ENCODE measurements at places on chromosomes 2 and 18. TPM values are rescaled to one million over a fixed set of nuclear protein-coding genes. Genes with fewer than 3 reads are reported as not detected.

DNA sequence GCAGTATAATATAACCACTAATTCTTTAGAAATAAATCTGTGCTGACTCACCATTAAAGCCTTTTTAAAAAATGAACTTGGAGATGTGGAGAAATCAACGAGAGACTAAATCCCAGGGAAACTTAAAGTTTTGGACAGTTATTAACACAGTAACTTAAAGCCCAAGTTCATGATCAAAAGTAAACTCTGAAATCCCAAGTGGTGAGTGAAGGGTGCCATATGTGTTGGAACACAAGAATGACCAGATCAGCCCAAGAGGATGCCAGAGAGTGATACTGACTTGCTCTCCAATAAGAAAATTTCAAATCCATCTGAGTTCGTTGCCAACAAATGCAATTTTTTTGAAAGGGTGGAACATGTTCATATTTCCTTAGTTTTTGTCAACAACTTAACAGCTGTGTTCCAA, 838.1 kb upstream of the ACVR2A start:
- H3K27ac ChIP-seq = no peak overlapping the region
- H3K4me3 ChIP-seq = no peak overlapping the region
- H3K36me3 ChIP-seq = no peaks in the 10 kb centered on the region
- no peak for DNase-seq

GRCh38 chr18:45335282-45336043, 279.8 kb upstream of the SLC14A2 start:
- no peak overlapping the region for H3K4me3 ChIP-seq
- DNase-seq = no peak
- H3K4me1 ChIP-seq = no peaks in the 10 kb centered on the region
- no peaks in the 10 kb centered on the region for H3K36me3 ChIP-seq
- no peak overlapping the region for H3K27ac ChIP-seq
- peaks cover 22% of the 10 kb centered on the region for H3K27me3 ChIP-seq

DNA sequence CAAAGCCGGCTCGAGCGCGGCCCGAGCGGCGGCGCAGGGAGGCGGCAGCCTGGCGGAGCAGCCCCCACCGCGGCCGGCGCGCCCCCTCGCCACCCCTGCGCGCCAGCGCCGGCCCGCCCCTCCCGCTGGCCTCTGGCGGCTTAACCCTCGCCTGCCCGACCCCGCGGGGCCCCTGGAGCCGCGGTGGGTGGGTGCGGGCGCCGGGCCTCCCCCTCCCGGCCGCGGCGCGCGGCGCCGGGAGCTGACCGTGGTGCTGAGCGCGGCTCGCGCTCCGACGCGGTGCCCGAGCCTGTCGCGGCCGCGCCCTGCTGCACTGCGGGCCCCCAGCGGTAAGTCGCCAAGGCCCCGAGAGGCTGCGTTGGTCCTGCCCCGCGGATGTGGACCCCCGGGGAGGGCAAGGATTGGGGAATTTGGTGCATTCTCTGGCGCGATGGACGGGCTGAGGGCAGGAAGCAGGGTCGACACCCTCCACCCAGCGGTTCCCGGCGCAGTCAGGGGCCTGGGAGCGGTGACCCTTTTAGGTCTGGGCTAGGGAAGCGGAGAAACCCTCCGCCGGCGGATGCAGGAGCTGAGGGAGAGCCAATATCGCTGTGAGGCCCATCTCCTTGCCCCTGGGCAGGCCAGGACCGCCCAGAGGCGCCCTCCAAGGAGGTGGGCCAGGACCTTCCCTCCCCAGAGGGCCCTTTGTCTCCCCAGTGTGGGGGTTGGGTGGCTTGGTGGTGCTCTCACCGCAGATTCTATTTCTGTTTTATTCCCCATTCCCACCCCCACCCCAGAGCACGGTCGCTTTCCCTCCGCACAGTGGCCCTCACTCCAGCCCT, 923 bp downstream of the AMER3 start:
- no peak overlapping the region for H3K4me3 ChIP-seq
- H3K4me1 ChIP-seq = no peaks in the 10 kb centered on the region
- no peak overlapping the region for H3K27ac ChIP-seq
- no peaks in the 10 kb centered on the region for H3K36me3 ChIP-seq
- DNase-seq = peak; percentile 34

GRCh38 chr2:186308347-186308746, 177.7 kb upstream of the ZC3H15 start:
- no peaks in the 10 kb centered on the region for H3K36me3 ChIP-seq
- H3K4me3 ChIP-seq = no peak overlapping the region
- H3K27ac ChIP-seq = no peak overlapping the region
- no peak for DNase-seq

DNA sequence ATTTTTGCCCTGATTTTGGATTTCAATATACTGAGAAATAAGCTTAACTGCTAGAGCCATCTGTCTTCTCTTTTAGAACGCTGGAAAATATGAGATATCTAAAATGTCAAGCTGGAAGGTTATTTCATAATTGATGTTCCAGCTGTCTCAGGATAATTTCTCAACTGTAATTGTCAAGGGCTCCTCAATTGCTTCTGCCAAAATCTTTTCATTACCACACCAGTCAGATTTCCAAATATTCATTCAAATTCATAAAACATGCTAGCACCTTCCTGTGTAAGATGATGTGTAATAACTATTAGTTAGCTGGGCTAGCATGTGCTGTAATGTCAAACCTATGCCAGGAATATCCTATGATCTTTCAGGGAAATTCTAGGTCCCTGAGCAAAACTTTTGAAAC, 88.1 kb downstream of the TNFRSF11A start:
- no peak for DNase-seq
- no peaks in the 10 kb centered on the region for H3K36me3 ChIP-seq
- H3K4me3 ChIP-seq = no peak overlapping the region
- no peaks in the 10 kb centered on the region for H3K4me1 ChIP-seq
- H3K27me3 ChIP-seq = no peaks in the 10 kb centered on the region

- no peaks in the 10 kb centered on the region for H3K27me3 ChIP-seq
- no peaks in the 10 kb centered on the region for H3K36me3 ChIP-seq
- no peaks in the 10 kb centered on the region for H3K4me1 ChIP-seq
- DNase-seq = no peak
- H3K27ac ChIP-seq = no peak overlapping the region
- no peak overlapping the region for H3K4me3 ChIP-seq
These were observed 216.9 kb upstream of the VWC2L start for GRCh38 chr2:214193943-214194342.

GRCh38 chr2:39648580-39648979, 17.1 kb upstream of the TMEM178A start:
- no peaks in the 10 kb centered on the region for H3K27me3 ChIP-seq
- DNase-seq = no peak
- H3K36me3 ChIP-seq = no peaks in the 10 kb centered on the region
- no peak overlapping the region for H3K4me3 ChIP-seq
- no peak overlapping the region for H3K27ac ChIP-seq

- no peaks in the 10 kb centered on the region for H3K27me3 ChIP-seq
- H3K4me3 ChIP-seq = no peak overlapping the region
- no peak for DNase-seq
- no peak overlapping the region for H3K27ac ChIP-seq
- no peaks in the 10 kb centered on the region for H3K4me1 ChIP-seq
- H3K36me3 ChIP-seq = no peaks in the 10 kb centered on the region
These were observed 364.5 kb upstream of the LINC00305 start for GRCh38 chr18:64513401-64513800.

Gene TDRD15
- total RNA-seq = not detected

Gene CFAP53
- 0.22 TPM for total RNA-seq

DNA sequence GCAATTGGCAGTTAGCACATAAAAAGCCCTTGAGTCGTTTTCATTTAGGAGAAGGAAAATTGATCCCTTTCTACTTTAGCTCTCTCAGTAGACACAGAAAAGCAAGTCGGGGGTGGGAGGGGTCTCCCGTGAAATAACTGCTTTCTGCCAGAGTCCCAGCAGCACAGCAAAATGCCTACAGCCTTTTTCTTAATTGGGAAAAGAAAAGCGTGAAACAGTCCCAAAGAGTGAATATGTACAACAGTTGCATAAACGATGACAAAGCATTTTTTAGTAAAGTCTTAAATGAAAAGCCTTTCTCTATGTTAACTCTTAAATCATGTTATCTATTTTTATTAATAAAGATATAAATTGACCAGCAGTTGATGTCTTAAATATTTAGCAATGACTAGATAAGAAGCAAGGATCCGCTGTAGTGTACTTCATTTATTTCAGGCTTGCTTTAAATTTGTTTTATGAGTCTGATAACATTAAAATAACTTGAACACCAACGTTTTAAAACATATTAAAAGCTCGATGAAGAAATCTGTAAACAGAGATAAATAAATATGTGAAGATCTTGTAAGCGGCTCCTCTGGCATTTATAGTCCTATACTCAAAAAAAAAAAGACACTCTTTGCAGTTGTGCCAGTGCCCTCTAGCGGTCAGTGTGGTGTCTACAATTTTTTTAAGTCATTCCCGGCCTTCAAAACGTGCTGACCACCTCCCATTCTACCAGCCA, 42.3 kb upstream of the ATIC start:
- H3K36me3 ChIP-seq = no peaks in the 10 kb centered on the region
- H3K27ac ChIP-seq = no peak overlapping the region
- DNase-seq = peak; percentile 88
- H3K4me1 ChIP-seq = peaks cover 7% of the 10 kb centered on the region

- DNase-seq = no peak
- H3K4me1 ChIP-seq = no peaks in the 10 kb centered on the region
- no peaks in the 10 kb centered on the region for H3K27me3 ChIP-seq
- no peaks in the 10 kb centered on the region for H3K36me3 ChIP-seq
These were observed 203.5 kb downstream of the ZFP36L2 start for GRCh38 chr2:43022896-43023295.

Gene REG3A
- total RNA-seq = not detected

DNA sequence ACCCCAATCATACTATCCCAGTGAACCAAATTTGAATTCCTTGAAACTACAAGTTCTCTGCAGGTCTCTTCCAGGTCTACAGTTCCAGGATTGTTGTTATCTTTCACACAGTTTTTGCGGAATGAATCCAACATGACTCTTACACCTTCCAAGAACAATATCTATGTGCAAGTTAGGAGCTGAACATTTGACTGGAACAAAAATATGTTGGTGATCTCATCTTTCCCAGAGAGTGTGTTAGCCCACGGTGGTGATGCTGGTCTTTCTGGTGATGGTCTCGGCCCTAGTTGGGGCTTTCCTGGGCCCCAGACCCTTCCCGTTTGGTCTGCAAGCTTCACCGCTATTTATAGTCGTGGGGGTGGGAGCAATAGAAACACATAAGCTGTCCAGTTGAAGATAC, 173.7 kb downstream of the TPGS2 start:
- H3K36me3 ChIP-seq = no peaks in the 10 kb centered on the region
- H3K27me3 ChIP-seq = peaks cover 47% of the 10 kb centered on the region
- no peak for DNase-seq
- H3K27ac ChIP-seq = no peak overlapping the region

GRCh38 chr2:11589316-11589940, 55.6 kb downstream of the GREB1 start:
- no peaks in the 10 kb centered on the region for H3K27me3 ChIP-seq
- H3K4me1 ChIP-seq = no peaks in the 10 kb centered on the region
- no peak overlapping the region for H3K27ac ChIP-seq
- no peaks in the 10 kb centered on the region for H3K36me3 ChIP-seq
- no peak overlapping the region for H3K4me3 ChIP-seq
- no peak for DNase-seq

- H3K27me3 ChIP-seq = no peaks in the 10 kb centered on the region
- no peak for DNase-seq
- H3K36me3 ChIP-seq = peaks cover 78% of the 10 kb centered on the region
These were observed 33.9 kb downstream of the PTCD3 start for GRCh38 chr2:86139981-86140380.

- no peak for DNase-seq
- H3K27ac ChIP-seq = no peak overlapping the region
- no peaks in the 10 kb centered on the region for H3K27me3 ChIP-seq
- no peak overlapping the region for H3K4me3 ChIP-seq
- no peaks in the 10 kb centered on the region for H3K36me3 ChIP-seq
These were observed 100.8 kb downstream of the GPR39 start for GRCh38 chr2:132517386-132517785.

Gene KCNG2
- total RNA-seq = not detected

DNA sequence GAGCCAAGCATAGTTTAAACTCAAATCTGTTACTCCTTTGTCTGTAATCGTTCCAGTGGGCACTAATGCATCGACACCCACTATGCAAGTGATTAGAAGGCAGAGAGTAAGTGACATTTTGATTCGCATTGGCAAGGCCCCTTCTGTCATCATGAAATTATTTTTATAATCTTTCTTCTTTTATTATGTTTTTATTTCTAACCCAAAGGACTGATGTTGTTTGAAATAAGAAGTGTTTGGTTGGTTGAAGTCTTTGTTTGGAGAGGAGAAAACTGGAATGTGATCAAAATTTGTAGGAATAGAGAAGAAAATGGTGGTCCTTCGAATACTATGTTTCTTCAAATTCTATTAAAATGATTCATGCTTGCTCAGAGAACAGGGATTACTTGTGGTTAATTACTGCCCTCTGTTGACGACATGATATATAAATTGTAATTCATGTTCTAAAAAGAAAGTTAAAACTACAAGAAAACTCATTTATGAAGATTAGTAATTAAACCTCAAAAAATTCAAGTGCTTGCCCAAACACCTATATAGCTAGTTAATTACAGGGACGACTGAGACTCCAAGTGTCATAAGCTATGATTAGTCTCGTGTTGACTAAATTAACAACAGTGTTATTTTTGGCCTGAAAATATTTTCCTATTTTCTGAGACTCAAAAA, 26.4 kb upstream of the TFPI start:
- H3K27ac ChIP-seq = no peak overlapping the region
- H3K4me1 ChIP-seq = peaks cover 26% of the 10 kb centered on the region
- H3K27me3 ChIP-seq = no peaks in the 10 kb centered on the region
- peak overlapping the region; percentile 28 for H3K4me3 ChIP-seq

GRCh38 chr2:43294973-43295603, 68.7 kb upstream of the ZFP36L2 start:
- no peak overlapping the region for H3K4me3 ChIP-seq
- H3K27ac ChIP-seq = no peak overlapping the region
- no peaks in the 10 kb centered on the region for H3K36me3 ChIP-seq
- no peaks in the 10 kb centered on the region for H3K4me1 ChIP-seq
- no peaks in the 10 kb centered on the region for H3K27me3 ChIP-seq
- peak; percentile 16 for DNase-seq

GRCh38 chr18:42641996-42642395, 473.5 kb downstream of the RIT2 start:
- DNase-seq = no peak
- no peak overlapping the region for H3K27ac ChIP-seq
- H3K27me3 ChIP-seq = no peaks in the 10 kb centered on the region
- no peaks in the 10 kb centered on the region for H3K4me1 ChIP-seq

- no peak for DNase-seq
- H3K4me3 ChIP-seq = no peak overlapping the region
- no peaks in the 10 kb centered on the region for H3K36me3 ChIP-seq
- no peaks in the 10 kb centered on the region for H3K4me1 ChIP-seq
These were observed 101.7 kb downstream of the B3GNT2 start for GRCh38 chr2:62297624-62298010.

GRCh38 chr2:84214455-84214854, 244.6 kb downstream of the SUCLG1 start:
- H3K36me3 ChIP-seq = no peaks in the 10 kb centered on the region
- H3K27me3 ChIP-seq = no peaks in the 10 kb centered on the region
- no peak overlapping the region for H3K4me3 ChIP-seq
- no peak for DNase-seq
- H3K4me1 ChIP-seq = no peaks in the 10 kb centered on the region
